Ovary (tissue), 10 donors: ENCODE measurements at places on chromosomes 12 and 14. TPM values are rescaled to one million over a fixed set of nuclear protein-coding genes. Genes with fewer than 3 reads are reported as not detected.

DNA sequence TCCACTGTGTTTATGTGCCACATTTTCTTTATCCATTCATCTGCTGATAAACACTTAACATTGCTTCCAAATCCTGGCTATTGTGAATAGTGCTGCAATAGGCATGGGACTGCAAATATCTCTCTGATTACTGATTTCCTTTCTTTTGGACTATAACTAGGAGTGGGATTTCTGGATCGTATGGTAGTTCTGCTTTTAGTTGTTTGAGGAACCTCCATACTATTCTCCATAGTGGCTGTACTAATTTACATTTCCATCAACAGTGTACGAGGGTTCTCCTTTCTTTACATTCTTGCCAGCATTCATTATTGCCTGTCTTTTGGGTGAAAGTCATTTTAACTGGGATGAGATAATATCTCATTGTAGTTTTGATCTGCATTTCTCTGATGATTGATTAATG, 47.6 kb downstream of the TAOK3 start:
- H3K27ac ChIP-seq, result no peak overlapping the region
- H3K4me1 ChIP-seq, result no peaks in the 10 kb centered on the region
- DNase-seq, result no peak
- H3K27me3 ChIP-seq, result no peaks in the 10 kb centered on the region
- no peaks in the 10 kb centered on the region for H3K36me3 ChIP-seq

GRCh38 chr14:63960926-63961567, 108.2 kb downstream of the SYNE2 start:
- no peak for DNase-seq
- no peak overlapping the region for H3K4me3 ChIP-seq
- H3K27me3 ChIP-seq, result no peaks in the 10 kb centered on the region
- H3K36me3 ChIP-seq, result no peaks in the 10 kb centered on the region
- no peak overlapping the region for H3K27ac ChIP-seq

GRCh38 chr12:107459641-107460040, 226.0 kb upstream of the PWP1 start:
- no peaks in the 10 kb centered on the region for H3K27me3 ChIP-seq
- no peaks in the 10 kb centered on the region for H3K4me1 ChIP-seq
- H3K4me3 ChIP-seq, result no peak overlapping the region
- no peak for DNase-seq

DNA sequence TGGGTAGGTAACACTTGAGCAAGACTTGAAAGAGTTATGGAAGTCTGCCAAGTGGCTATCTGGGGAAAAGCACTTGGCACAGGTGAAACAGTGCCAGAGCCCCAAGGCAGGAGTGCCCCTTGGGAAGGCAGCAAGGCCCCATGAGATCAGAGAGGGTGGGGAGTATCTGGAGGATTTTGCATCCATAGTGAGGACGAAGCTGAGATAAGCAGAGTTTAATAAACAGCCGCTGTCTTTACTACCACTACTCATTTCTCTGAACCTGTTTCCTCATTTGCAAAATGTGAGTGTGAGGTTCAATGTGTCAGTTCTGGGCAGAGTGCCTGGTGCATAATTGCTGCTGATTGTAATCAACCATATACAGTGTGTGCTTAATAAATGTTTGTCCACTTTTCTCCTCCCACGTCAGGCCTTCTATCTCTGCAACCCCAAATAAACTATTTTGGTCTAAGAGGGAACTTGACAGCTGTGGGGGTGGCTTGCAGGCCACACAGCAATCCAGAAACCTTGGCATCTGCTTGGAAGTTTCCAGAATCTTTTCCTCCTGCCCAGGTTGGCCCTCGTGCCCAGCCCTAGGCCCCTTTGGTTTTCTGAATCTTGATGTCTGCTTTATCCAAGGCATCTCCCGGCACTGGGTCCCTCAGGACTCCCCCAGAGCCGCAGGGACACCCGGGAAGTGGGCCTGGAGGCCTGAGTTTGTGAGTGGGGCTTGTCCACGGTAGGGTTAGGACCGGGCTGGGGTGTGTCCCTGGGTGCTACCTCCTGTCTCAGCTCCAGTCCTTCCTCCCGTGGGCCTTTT, 4.5 kb downstream of the ABCB9 start:
- no peaks in the 10 kb centered on the region for H3K36me3 ChIP-seq
- no peak overlapping the region for H3K4me3 ChIP-seq
- peaks cover 22% of the 10 kb centered on the region for H3K4me1 ChIP-seq
- no peaks in the 10 kb centered on the region for H3K27me3 ChIP-seq
- H3K27ac ChIP-seq, result no peak overlapping the region

GRCh38 chr14:101097109-101097793, 193.7 kb upstream of the RTL1 start:
- no peaks in the 10 kb centered on the region for H3K36me3 ChIP-seq
- no peak overlapping the region for H3K27ac ChIP-seq
- no peaks in the 10 kb centered on the region for H3K4me1 ChIP-seq
- DNase-seq, result no peak
- H3K4me3 ChIP-seq, result no peak overlapping the region
- H3K27me3 ChIP-seq, result no peaks in the 10 kb centered on the region

GRCh38 chr14:73758392-73759182, 44.4 kb upstream of the PNMA1 start:
- peak overlapping the region; percentile 89 for H3K27ac ChIP-seq
- no peaks in the 10 kb centered on the region for H3K27me3 ChIP-seq
- H3K4me1 ChIP-seq, result peaks cover 44% of the 10 kb centered on the region
- peak overlapping the region; percentile 56 for H3K4me3 ChIP-seq
- no peaks in the 10 kb centered on the region for H3K36me3 ChIP-seq

- no peaks in the 10 kb centered on the region for H3K4me1 ChIP-seq
- no peak overlapping the region for H3K27ac ChIP-seq
- H3K27me3 ChIP-seq, result no peaks in the 10 kb centered on the region
- H3K4me3 ChIP-seq, result no peak overlapping the region
- H3K36me3 ChIP-seq, result no peaks in the 10 kb centered on the region
- DNase-seq, result no peak
These were observed 6.0 kb downstream of the PLA2G1B start for GRCh38 chr12:120321382-120322202.

DNA sequence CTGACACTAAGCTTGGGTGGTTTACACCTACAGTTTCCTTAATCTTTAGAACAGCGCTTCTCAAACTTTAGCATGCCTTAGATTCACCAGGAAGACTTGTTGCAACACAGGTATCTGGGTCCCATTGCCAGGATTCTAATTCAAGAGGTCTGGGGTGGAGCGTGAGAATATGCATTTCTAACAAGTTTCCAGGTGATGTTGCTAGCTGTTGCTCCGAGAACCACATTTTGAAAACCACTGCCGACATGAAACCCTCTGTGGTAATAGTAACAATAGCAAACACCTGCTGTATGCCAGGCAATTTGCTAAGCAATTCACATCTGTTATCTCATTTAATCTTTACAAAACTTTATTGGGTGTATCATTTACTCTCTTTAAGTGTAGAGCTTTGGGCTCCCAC, 58.6 kb downstream of the TRHDE start:
- H3K27ac ChIP-seq, result no peak overlapping the region
- no peak for DNase-seq
- H3K27me3 ChIP-seq, result no peaks in the 10 kb centered on the region
- H3K36me3 ChIP-seq, result no peaks in the 10 kb centered on the region
- no peak overlapping the region for H3K4me3 ChIP-seq

- no peak overlapping the region for H3K27ac ChIP-seq
- no peaks in the 10 kb centered on the region for H3K4me1 ChIP-seq
- H3K27me3 ChIP-seq, result no peaks in the 10 kb centered on the region
These were observed 345.0 kb downstream of the SLC16A7 start for GRCh38 chr12:59940631-59941342.

DNA sequence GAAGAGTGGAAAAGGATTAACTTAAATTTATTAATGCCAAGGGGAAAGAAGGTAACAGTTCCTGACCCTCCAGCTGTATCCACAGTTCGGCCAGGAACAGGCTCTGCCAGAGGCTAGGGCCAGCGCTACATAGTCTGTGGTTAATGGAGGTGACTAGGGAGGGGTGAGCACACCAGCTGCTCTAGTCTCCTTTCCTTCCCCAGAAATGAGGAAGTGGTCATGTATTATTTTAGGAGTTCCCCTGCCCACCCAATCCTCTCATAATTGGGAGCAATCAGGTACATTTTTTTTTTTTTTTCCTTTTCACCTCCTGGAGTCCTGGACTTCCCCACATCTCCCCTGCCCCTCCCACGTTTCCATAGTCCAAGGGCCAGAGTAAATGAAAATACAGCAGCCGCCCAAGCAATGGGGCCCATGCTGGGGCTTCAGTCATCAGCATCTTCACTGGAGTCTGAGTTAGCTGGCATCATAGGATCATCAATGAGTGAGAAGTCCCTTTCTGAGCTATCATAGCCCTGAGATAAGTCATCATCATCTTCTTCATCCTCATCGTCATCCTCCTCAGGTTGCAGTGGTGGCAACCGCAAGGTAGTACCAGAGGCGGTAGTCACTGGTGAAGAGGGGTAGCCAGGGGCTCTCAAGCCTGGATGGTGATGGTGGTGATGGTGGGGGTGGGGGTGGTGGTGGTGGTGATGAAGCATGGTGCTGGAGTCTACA, 1.5 kb upstream of the SUPT16H start:
- H3K27ac ChIP-seq, result peak overlapping the region; percentile 85
- DNase-seq, result no peak
- no peak overlapping the region for H3K4me3 ChIP-seq

- H3K4me3 ChIP-seq, result peak overlapping the region; percentile 73
- no peaks in the 10 kb centered on the region for H3K36me3 ChIP-seq
- peak overlapping the region; percentile 95 for H3K27ac ChIP-seq
- H3K4me1 ChIP-seq, result peaks cover 34% of the 10 kb centered on the region
- no peaks in the 10 kb centered on the region for H3K27me3 ChIP-seq
These were observed 65.6 kb upstream of the PTGR2 start for GRCh38 chr14:73785834-73786635.

DNA sequence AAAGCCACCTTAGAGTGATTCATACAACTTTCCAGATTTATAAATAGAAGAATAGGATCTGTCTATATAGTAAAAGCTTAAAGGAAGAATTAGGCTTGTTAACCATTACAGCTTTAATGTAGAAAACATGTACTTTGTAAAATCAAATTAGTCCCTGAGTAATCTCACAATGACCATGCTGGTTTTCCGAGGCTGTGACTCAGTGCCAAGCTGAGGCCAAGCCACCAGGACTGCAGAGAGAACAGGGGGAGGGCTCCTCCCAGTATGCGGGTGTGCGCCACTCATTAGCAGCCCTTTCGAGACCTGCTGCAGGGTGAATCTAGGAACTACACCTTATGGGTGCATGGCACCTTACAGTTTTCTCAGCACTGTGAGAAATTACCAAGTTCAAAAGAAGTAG, 167.0 kb downstream of the EFCAB11 start:
- no peak overlapping the region for H3K27ac ChIP-seq
- H3K27me3 ChIP-seq, result no peaks in the 10 kb centered on the region
- no peaks in the 10 kb centered on the region for H3K4me1 ChIP-seq
- no peaks in the 10 kb centered on the region for H3K36me3 ChIP-seq
- no peak overlapping the region for H3K4me3 ChIP-seq

DNA sequence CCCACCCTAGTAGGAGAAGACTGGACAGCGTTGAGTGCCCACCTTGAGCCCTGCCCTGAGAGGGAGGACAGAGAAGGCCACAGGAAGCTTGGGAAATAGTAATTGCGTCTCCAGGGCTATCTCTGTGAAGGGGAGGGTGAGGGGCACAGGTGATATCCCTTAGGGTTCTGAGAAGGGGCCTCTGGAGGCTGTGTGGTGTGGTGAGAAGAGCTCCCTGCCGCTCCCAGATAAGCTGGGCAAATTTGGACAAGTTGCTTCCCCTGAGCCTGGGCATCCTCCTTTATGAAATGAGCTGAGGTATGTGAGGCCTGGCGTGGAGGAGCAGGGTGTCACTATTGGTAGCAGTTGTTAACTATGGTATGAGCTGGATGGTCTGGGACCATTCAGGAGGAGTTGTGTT, 23.5 kb upstream of the LRP1-AS start:
- H3K36me3 ChIP-seq, result no peaks in the 10 kb centered on the region
- H3K4me3 ChIP-seq, result no peak overlapping the region
- no peak overlapping the region for H3K27ac ChIP-seq
- no peaks in the 10 kb centered on the region for H3K27me3 ChIP-seq

- no peak for DNase-seq
- H3K27me3 ChIP-seq, result no peaks in the 10 kb centered on the region
- H3K27ac ChIP-seq, result no peak overlapping the region
- no peaks in the 10 kb centered on the region for H3K36me3 ChIP-seq
- H3K4me1 ChIP-seq, result peaks cover 6% of the 10 kb centered on the region
These were observed 138.5 kb upstream of the AMIGO2 start for GRCh38 chr12:47218191-47218654.

GRCh38 chr12:128267131-128267622, at the start of gene TMEM132C:
Gene TMEM132C, plus strand, starts transcription at chr12:128267170. Its CDS starts 233 bp downstream, at chr12:128267403.
- no peaks in the 10 kb centered on the region for H3K4me1 ChIP-seq
- no peaks in the 10 kb centered on the region for H3K36me3 ChIP-seq
- H3K4me3 ChIP-seq, result peak within 1 kb of the TSS; percentile 42
- H3K27ac ChIP-seq, result no peak within 1 kb of the TSS

- no peak for DNase-seq
- H3K36me3 ChIP-seq, result no peaks in the 10 kb centered on the region
- H3K4me1 ChIP-seq, result no peaks in the 10 kb centered on the region
- H3K4me3 ChIP-seq, result no peak overlapping the region
- no peak overlapping the region for H3K27ac ChIP-seq
These were observed 42.3 kb upstream of the GLIPR1 start for GRCh38 chr12:75438059-75438754.

- no peaks in the 10 kb centered on the region for H3K36me3 ChIP-seq
- H3K4me3 ChIP-seq, result peak within 1 kb of the TSS; percentile 60
- peak; percentile 74 for DNase-seq
- no peaks in the 10 kb centered on the region for H3K4me1 ChIP-seq
These were observed at the start of gene SLC38A1 for GRCh38 chr12:46268583-46269428. Gene SLC38A1, minus strand, starts transcription at chr12:46269043. Its CDS starts 29,243 bp downstream, at chr12:46239800.

DNA sequence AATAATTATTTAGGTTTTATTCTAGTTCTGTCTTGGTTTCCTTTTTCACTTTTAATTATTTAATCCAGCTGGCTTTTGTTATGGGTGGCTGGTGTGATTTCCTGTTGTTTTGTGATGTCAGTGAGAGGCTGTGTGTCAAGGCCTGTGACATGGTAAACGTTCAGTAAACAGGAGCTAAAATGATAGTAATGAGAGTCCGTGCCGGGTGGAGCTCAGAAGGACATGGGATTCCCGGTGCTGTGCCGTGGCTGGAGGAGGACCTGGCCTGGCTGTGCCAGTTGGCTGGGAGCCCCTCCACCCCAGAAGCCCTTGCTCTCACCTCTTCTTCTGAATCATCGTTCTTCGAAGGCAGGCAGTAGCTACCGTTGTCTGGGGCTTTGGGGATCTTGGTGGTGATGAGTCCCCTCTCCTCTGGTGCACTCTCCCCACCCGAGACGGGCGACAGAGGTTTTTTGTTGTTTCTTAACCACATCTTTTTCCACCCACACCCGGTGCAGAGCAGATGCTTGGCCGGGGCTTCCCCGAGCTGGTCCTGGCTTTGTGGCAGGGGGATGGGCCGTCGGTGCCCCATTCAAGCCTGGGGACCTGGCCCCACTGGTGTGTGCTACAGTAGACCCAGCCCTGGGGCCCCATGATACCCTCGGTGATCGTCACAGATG, 29.1 kb downstream of the SH2B3 start:
- peak overlapping the region; percentile 55 for H3K27ac ChIP-seq
- no peaks in the 10 kb centered on the region for H3K36me3 ChIP-seq
- H3K4me3 ChIP-seq, result no peak overlapping the region
- H3K27me3 ChIP-seq, result no peaks in the 10 kb centered on the region
- peaks cover 20% of the 10 kb centered on the region for H3K4me1 ChIP-seq
- peak; percentile 70 for DNase-seq

Gene FOXN3
- 56.9 TPM for total RNA-seq

Gene CMA1
- not detected for total RNA-seq

Gene RHOF
- total RNA-seq, result 37.3 TPM

Gene WNT1
- not detected for total RNA-seq

Gene ADAMTS20
- not detected for total RNA-seq

Gene ZFHX2
- 2.0 TPM for total RNA-seq

Gene C14orf180
- total RNA-seq, result 0.13 TPM
